ENCODE measurements at places on chromosomes 16 and 17.

DNA sequence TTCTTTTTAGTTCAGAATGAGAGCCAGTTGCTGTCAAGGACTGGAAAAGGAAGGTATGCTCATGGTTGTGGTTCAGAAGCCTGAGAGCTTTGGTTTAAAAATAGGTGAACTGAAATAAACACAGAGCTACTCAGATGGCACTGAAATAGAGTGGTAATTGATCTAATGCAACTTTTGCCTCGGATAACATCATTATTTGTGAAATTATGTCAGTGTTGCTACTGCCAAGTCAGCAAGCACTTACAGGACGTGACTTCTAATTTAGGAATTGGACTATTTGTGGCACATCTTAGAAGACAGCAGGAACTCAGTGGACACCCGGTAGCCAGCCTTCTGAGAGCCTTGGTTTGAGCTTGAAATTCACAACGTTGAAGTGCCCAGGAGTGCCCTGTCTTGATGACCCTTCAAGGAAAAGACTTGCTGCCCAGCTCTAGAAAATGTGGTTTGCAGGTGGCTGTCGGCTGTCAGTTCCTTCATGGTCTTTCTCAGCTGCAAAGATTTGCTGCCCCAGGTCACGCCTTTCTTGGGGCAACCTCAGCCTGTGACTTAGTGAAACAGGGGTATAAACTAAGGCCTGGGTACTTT is 42.0 kb upstream of the XYLT1 start:
- no peak for DNase-seq

GRCh38 chr16:17386229-17386628 is 84.5 kb downstream of the XYLT1 start:
- no peak for DNase-seq

DNA sequence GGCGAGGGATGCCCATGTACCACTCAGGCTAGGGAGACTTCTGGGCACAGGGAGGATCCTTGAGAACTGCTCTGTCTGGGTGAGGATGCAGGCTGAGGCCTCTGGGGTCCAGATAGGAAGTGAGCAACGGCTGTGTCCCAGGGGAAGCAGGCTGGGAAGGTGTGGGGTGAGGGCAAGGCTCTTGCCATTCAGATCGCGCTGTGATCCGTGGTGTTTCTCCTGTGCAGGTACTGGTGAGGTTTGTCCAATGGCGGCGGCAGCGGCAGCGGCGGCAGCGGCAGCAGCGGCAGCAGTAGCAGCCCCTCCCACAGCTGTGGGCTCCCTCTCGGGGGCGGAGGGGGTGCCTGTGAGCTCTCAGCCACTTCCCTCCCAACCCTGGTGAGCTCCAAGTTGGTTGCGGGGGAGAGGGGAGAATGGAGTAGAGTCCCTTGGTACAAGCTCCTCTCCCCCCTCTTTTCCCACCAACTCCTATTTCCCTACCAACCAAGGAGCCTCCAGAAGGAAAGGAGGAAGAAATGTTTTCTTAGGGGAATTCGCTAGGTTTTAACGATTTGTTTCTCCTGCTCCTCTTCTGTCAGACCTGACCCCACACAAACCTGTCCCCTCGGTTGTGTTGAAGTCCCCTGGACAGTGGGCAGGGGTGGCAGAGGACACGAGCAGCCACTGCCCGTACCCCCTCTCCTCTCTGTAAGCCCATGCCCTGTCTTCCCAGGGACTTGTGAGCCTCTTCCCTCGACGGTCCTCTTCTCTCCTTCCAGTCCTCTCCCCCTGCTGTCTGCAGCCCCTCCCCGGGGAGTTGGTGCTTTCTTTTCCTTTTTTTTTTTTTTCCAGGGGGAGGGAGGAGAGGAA is 1.9 kb upstream of the PRRT2 start:
- no peak for DNase-seq

- DNase-seq = no peak
These were observed 3.0 kb downstream of the DLX4 start for GRCh38 chr17:49971848-49972485.

DNA sequence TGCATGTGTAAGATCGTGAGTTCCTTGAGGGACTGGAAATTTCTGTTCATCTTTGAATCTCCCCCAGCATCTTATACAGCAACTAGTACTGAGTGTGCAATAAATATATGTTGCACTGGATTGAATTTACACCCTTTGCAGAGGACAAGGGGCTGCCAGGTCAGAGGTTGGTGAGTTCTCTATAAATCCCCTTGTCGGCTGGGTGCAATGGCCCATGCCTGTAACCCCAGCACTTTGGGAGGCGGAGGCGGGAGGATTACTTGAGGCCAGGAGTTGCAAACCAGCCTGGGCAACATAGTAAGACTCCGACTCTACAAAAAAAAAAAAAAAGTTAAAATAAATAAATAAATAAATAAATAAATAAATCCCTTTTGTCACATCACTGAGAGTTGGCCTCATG is 9.4 kb upstream of the SP6 start:
- DNase-seq = no peak

GRCh38 chr16:23856251-23856709 is 20.5 kb downstream of the PRKCB start:
- no peak for DNase-seq

- DNase-seq = no peak
These were observed 8.9 kb downstream of the CALB2 start for GRCh38 chr16:71367241-71367976.

- DNase-seq = peak; percentile 78
These were observed at the start of gene C16orf54 for GRCh38 chr16:29745853-29746345. Gene C16orf54, minus strand, starts transcription at chr16:29745990. Its CDS starts 1,039 bp downstream, at chr16:29744951.

DNA sequence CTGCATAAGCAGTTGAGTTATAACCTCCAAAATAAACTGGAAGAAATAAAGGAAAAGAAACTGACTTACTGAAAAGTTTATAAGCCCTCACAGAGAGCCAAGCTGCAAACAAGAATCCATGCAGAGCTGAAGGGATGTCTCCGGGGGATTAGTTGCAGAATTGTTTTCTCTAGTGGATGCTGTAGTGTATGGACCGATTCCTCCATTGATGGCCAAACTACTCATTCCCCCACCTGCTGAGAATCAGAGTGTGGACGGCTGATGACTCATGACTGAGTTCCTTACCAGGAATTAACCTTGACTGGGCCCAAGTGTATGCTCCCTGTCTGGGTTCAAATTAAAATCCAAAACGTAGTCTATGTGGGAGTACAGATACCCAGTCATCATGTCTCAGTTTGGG is 93.9 kb upstream of the CDH8 start:
- DNase-seq = no peak

DNA sequence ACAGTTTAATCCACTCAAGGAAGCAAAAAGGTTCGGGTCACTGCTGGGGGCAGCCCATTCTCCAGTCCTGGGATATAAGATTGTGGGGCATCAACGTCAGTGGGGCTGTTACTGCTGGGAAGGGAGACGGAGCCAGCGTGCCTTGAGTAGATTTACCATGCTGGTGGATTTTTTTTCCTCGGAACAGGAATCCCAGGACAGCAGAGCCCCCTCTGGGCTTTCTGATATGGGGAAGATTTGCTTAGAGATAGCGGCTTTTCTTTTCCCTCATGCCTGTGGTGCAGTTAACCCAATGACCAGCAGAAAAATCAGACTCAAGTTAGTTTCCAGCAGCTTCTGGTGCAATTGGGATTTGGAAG is 35.4 kb downstream of the WSCD1 start:
- DNase-seq = no peak

DNA sequence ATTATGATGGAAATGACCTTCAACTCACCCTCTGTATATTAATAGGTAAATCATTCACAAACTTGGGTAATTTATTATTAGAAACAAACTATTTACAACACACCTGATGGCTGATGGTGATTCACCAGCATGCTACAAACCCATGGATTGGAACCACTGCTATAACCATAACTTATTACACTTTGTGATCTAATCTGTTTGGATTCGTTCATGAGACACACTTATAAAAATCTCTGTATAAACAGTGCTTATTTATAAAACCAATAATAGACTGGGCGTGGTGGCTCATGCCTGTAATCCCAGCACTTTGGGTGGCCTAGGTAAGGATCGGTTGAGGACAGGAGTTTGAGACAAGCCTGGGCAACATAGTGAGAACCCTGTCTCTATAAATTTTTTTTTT is 16.0 kb downstream of the SMIM36 start:
- DNase-seq = no peak

DNA sequence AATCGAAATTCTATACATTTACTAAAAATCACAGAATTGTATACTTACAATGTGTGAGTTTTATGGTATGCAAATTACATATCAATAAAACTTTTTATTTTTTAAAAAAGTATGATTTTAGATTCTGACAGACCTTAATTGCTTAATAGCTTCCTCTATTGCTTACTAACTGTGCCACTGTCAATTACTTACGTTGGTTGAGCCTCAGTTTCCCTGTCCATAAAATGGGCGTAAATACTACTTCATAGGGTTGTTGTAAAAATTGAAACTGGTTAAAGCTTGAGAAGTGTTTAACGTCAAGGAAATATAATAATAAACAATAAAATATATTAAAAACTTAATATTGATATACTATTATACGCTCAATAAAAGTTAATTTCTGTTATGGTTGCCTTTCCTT is 203.4 kb downstream of the SHISA9 start:
- DNase-seq = no peak

- DNase-seq = no peak
These were observed 4.2 kb downstream of the SOCS3 start for GRCh38 chr17:78355701-78356100.

GRCh38 chr17:12605222-12605621 is 60.5 kb upstream of the MYOCD start:
- DNase-seq = no peak

GRCh38 chr17:9115214-9116191 is 94.2 kb downstream of the NTN1 start:
- DNase-seq = no peak

DNA sequence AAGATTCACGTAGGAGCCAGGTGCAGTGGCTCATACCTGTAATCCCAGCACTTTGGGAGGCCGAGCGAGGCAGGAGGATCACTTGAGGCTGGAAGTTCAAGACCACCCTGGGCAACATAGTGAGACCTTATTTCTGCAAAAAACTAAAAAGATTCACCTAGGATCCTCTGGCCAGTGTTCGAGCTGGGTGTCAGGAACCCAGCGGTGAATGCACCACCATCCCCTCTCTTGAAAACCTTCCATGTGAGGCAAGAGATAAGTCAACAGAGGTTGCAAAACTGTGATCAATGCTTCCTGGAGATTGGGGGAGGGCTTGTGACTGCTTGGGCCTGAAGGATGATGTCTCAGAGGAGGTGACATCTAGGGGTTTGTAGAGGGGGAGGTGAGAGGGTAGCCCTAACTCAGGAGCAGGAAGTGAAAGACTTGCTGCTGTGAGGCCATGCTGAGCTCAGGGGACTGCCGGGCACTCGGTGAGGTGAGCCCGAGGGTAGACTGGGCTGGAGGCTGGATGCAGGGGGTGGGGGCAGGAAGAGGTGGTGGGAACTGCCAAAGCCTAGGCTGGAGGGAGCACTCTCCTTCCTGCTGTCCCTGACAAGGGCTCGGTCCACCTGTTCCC is 11.7 kb downstream of the GJD3 start:
- DNase-seq = no peak

DNA sequence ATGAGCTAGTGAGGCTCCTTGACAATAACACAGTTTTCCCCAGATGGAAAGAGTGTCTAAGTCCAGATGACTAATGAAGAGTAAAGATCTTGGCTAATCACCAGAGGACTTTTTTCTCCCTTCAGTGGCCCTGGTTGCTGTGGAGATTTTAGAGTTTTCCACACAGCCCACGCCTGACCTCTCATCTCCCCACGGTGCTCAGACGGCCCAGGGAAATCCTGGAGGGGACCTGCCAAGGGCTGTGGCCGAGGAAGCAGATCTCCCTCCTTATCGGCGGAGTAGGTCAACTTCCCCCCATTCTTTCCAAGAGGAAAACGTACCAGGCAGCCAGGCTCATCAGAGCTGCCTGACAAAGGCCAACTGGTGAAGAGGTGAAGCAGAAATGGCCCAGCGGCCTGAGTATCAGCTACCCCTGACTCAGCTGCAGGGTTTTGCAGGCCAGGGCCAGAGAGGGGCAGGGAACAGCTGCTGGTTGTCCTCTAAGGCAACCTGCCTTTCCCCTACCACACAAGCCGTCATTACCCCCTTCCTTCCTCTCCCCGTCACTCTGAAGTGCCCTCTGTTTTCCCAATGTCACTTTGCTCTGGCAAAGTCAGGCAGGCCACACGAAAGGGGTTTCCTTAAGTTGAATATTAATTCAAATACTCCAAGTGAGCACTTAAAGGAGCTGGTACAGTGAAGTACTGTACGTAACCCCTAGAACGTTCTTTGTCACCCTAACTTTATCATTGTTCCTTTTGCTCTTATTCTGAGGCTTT is 140.2 kb upstream of the ADAMTS18 start:
- no peak for DNase-seq

- no peak for DNase-seq
These were observed 10.1 kb upstream of the STX1B start for GRCh38 chr16:31020536-31020935.

- peak; percentile 47 for DNase-seq
These were observed 4.3 kb upstream of the MYL4 start for GRCh38 chr17:47204722-47205418.

- no peak for DNase-seq
These were observed 88.1 kb upstream of the ASIC2 start for GRCh38 chr17:33381201-33381600.

DNA sequence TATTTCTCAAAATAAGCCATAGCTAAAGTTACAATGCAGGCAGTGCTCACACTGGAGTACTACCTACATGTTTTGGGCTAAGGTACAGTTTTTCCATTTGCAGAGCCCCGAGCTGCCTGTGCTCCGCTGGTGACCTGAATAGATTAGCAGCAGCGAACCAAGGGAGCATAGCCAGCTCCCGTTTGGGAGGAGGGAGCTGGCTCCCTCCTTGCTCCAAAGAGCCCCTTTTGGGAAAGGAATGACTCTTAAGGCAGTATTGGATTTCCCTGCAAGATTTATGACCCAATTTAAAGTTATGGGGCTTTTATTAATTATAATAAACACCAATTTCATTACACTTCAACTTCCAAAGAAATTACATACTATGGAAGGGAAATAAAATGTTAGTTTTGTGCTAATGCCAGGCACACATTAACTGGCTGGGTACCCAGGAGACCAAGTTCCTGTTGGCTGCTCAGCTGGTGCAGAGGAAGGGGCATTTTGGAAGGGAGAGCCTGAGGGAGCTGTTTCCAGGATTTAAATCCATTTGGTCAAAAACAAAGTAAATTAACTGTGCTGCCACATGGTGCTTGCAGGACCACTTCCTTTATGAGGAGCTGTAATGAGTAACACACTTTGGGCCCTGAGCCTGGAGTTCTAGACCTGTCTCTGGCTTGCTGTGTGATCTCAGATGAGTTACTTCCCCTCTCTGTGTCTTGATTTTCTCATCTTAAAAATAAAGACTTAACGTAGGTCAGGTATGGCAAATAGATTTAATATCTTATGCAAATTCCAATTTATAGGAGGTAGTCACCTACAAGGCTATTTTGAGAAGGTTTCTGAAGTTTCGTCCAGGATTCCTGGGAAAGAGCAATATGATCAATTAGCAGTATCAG is 362.1 kb upstream of the CCL2 start:
- DNase-seq = no peak

All from GM12864 (cell line).